HepG2 (cell line): ENCODE measurements at places on chromosomes 1 and 21. TPM values are rescaled to one million over a fixed set of nuclear protein-coding genes. Genes with fewer than 3 reads are reported as not detected.

DNA sequence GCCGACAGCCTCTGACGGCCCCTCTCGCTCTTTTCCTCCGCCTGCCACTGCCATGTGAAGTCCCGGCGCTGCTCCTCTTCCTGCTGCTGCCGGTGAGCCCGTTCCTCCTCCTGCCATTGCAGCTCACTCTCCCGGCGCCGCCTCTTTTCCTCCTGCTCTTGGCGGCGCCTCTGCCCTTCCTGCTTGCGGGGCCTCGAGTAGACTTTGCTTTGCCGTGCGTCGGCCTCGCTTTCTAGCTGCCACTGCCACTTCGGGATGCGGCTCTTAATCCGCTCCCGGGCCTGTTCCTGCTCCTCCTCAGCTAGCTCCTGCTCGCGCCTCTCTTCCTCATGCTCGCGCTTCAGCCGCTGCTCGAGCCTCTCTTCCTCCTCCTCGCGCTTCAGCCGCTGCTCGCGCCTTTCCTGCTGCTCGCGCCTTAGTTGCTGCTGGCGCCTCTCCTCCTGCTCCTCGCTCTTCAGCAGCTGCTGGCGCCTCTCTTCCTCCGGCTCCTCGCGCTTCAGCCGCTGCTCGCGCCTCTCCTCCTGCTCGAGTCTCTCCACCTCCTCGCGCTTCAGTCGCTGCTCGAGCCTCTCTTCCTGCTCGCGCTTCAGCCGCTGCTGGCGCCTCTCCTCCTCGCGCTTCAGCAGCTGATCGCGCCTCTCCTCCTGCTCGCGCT, 4.3 kb downstream of the TCHH start:
- DNase-seq: no peak

DNA sequence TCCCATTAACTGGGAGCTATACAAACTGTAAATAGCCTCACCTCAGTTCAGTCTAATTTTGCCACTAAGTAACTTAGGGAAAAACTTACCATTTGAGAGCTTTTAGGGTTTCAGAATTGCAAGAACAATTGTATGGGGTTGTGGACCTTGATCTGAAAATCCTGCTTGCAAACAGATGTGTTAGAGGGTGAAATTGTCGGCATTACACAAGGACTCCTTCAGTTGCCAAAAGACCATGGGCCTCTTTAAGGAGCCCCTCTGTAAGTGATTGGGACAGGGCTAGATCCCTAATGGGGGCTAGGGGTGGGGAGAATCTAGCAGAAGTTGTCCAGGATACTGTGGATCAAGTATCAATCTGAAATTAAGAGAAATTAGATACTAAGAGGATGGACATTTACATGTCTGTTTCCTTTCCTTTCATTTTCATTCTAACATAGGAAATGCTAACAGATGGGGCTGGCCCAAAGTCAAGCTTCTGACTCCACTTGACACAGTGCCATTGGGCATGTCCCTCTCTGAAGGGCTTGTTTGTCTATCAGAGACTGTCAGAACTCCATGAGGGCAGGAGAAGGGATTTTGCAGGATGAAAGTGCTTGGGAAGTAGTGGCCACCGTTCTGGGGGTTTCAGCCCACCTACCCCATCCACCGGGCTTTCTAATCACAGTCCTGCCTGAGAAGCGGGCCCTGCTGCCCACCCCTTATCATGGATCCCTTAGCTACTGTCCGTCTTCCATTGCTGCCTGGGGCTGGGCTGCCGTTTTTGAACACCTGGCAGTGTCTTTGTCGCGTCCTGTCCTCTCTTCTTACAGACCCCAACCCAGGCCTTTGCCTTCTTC, 54.7 kb downstream of the STUM start:
- DNase-seq: no peak

DNA sequence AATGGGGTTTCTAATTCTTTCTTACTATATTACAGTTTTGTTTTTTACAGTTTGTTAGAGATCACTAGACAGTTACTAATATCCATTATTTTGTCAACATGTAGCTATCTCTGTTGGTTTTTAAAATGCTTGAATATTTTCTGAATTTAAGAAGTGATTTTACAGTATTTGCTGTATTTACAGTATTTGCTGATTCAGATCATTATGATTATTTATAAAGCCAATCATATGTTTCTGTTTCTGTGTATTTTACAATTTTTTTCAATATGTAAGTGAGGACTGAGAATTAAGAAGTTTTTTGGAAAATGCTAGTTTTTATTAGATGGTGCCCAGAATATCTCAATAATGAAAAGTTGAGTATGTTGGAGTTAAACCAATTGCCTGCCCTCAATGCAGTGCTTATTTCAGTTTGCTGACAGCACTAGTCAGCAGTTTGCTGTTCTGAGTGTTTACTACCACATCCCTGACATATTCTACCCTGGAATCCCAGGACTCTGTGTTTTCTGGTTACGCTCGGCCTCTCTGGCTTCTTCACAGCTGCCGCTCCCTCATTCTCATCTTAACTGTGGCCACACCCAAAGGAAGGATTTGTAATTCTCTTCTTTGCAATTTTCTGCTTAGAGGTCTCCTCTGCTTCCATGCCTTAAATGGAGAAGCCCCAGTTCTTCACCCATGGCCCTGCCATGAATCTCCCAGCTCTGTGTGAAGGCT, 68.0 kb upstream of the BACH1 start:
- no peak for DNase-seq

GRCh38 chr1:148334339-148335130, 148.6 kb downstream of the PPIAL4G start:
- peak; percentile 64 for DNase-seq

GRCh38 chr1:15994081-15994480, 10.0 kb upstream of the SRARP start:
- no peak for DNase-seq

GRCh38 chr1:93621246-93621645, 60.4 kb downstream of the BCAR3 start:
- no peak for DNase-seq

GRCh38 chr1:2290171-2290578, 62.1 kb downstream of the SKI start:
- DNase-seq: no peak

DNA sequence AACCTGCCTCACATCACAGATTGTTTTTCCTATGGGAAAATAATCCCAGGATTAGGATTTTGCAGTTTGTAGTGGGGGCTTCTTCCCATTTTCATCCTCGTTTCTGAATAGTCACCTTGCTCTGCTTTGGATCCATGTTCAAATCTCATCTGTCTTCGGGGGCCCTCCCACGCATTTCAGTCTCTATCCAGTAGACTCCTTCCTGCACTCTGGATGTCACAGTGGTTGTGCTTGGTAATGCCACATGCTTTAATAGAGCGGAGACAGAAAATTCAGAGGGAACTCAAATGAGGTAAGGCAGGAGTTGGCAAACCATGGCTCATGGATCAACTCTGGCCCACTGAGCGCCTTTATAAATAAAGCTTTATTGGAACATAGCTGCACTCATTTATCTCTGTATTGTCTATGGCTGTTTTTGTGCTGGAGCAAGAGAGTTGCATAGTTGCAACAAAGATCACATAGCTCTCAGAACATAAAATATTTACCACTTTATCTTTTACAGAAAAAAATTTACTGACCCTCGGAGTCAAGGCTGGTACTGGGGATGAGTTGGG, 101.0 kb downstream of the SPATA46 start:
- DNase-seq: no peak

GRCh38 chr1:118266436-118266835, 81.4 kb upstream of the SPAG17 start:
- no peak for DNase-seq

Gene AGMAT
- total RNA-seq: 174 and 216 TPM in 2 replicates

Gene FCRL4
- not detected in 2 replicates for total RNA-seq
